ENCODE measurements at places on chromosomes 13 and 19. TPM values are rescaled to one million over a fixed set of nuclear protein-coding genes. Genes with fewer than 3 reads are reported as not detected.

DNA sequence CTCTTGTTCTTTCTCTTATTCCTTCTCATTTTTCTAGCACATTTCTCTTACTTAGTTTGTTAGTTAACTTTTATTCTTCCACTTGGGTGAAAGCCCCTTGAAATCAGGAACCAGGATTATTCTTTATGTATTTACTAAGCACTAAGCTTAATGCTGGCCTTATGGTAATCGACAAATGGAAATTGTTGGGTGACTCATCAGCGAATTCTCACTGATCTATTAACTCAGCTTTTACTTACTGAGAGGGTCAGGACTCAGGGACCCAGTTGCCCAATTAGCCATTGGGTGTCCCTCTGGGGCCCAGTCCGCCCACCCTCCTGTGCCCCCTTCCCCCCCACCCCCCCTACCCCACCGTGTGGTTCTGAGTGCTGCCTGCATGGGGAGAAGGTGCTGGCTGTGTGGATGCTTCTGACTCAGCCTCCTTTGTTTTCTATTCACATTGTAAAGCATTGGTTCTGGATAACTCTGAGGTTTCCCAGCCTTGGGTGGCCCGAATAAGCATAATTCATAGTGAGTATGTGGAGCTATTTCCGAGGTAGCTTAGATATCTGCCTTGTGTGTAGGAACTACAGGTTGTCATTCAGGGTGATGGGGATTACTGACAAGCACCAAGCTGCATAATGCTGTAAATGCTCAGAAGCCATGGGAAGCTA lies 240.9 kb downstream of the FGF9 start:
- H3K36me3 ChIP-seq: no peaks in the 10 kb centered on the region
- H3K4me3 ChIP-seq: no peak overlapping the region
- H3K4me1 ChIP-seq: no peaks in the 10 kb centered on the region
- H3K27ac ChIP-seq: no peak overlapping the region

- peaks cover 43% of the 10 kb centered on the region for H3K4me1 ChIP-seq
- peak overlapping the region; percentile 70 for H3K4me3 ChIP-seq
- no peak for DNase-seq
- H3K27me3 ChIP-seq: no peaks in the 10 kb centered on the region
- no peaks in the 10 kb centered on the region for H3K36me3 ChIP-seq
Measured at GRCh38 chr19:3358689-3359014, 7.7 kb upstream of the NFIC start.

The PINLYP gene
- not detected for total RNA-seq

- H3K36me3 ChIP-seq: no peaks in the 10 kb centered on the region
- H3K27me3 ChIP-seq: peaks cover 51% of the 10 kb centered on the region
- H3K27ac ChIP-seq: no peak overlapping the region
- peaks cover 9% of the 10 kb centered on the region for H3K4me1 ChIP-seq
Measured at GRCh38 chr13:25171170-25171516, 945 bp downstream of the AMER2 start.

GRCh38 chr19:13090511-13091231 lies 12.0 kb downstream of the LYL1 start:
- no peaks in the 10 kb centered on the region for H3K36me3 ChIP-seq
- H3K4me3 ChIP-seq: no peak overlapping the region
- DNase-seq: no peak
- peaks cover 4% of the 10 kb centered on the region for H3K27me3 ChIP-seq
- H3K27ac ChIP-seq: no peak overlapping the region

DNA sequence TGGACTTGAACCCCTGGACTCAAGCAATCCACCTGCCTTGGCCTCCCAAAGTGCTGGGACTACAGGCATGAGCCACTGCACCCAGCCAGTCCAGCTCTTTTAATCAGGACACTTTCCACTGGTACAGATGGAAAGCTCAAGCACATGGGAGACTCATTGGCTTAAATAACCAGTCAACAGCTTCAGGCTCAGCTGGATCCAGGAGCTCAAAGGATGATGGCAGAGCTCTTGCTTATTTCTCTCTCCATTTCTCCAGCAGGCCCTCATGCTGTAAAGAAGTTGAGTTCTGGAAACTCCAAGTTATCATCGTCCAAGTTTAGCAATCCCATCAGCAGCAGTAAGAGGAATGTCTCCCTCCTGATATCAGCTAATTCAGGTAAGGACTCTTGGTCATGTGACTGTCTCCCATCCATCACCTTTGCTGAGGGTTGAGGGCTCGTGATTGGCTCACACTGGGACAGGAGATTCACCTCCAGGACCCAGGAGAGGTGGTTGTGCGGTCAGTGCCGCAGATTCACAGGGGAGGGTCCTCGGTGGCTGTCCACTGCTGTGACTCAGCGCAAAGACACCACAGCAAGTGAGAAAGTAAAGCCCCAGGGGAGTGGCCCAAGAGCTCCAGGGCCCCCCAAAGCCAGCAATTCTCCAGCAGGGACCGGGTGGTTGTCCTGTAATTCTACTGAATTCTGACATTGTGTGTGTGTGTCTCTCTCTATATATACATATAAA lies 5.1 kb downstream of the CCL25 start:
- no peaks in the 10 kb centered on the region for H3K4me1 ChIP-seq
- no peak for DNase-seq
- no peaks in the 10 kb centered on the region for H3K36me3 ChIP-seq
- H3K27ac ChIP-seq: no peak overlapping the region
- H3K27me3 ChIP-seq: no peaks in the 10 kb centered on the region
- no peak overlapping the region for H3K4me3 ChIP-seq

The RNF225 gene
- total RNA-seq: not detected

GRCh38 chr13:27536361-27537101 lies 83.8 kb downstream of the LNX2 start:
- H3K36me3 ChIP-seq: no peaks in the 10 kb centered on the region
- peaks cover 8% of the 10 kb centered on the region for H3K4me1 ChIP-seq
- no peaks in the 10 kb centered on the region for H3K27me3 ChIP-seq
- no peak overlapping the region for H3K27ac ChIP-seq

DNA sequence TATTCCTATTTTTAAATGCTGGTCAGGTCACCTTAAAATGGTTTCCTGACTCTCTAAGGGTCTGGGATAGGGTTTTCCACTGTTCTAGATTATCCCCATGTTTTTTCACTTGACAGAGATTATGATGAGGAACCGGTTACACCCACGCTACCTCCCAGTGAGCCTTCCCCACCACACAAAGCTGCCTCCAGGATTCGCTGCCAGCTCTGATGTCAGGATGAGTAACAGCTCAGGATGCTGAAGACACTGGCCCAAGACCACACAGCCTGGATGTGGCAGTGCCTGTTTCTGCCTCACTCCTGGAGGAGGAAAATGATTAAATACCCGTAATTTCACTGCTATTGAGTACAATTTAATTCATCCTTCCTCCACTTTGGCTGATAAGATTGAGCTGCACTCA lies 22.9 kb downstream of the ZNF114 start:
- no peaks in the 10 kb centered on the region for H3K27me3 ChIP-seq
- no peak overlapping the region for H3K4me3 ChIP-seq
- no peak for DNase-seq
- peaks cover 10% of the 10 kb centered on the region for H3K4me1 ChIP-seq

The SMIM17 gene
- not detected for total RNA-seq

DNA sequence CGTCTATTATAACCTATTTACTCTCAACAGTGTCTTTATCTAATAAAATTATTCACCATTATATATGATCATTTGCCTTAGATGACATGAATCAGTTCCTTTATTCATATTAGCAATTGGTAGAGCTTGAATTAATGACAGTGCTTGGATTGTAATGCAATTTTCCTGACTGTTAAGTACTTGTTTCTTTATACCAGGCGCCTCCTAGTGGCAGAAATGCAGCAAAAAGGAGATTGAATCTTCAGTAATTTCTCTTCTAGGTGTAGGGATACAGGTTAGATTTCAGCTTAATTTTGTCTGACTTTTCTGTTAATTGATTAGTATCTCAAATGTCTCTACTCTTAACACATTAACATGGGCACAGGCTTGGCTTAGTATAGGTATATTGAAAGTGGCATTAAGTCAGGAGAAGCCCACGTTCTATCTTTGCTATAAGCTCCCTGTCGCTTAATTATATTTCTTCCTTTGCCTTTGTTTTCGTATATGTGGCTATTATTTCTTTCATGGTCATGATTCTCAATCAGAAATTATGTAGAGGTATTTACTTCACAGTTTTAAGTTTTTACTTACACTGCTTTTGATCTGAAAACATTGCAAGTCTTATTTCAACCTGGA lies 9.1 kb upstream of the LHFPL6 start:
- H3K4me3 ChIP-seq: no peak overlapping the region
- peaks cover 4% of the 10 kb centered on the region for H3K27me3 ChIP-seq
- DNase-seq: peak; percentile 42
- no peak overlapping the region for H3K27ac ChIP-seq
- H3K36me3 ChIP-seq: no peaks in the 10 kb centered on the region
- no peaks in the 10 kb centered on the region for H3K4me1 ChIP-seq

DNA sequence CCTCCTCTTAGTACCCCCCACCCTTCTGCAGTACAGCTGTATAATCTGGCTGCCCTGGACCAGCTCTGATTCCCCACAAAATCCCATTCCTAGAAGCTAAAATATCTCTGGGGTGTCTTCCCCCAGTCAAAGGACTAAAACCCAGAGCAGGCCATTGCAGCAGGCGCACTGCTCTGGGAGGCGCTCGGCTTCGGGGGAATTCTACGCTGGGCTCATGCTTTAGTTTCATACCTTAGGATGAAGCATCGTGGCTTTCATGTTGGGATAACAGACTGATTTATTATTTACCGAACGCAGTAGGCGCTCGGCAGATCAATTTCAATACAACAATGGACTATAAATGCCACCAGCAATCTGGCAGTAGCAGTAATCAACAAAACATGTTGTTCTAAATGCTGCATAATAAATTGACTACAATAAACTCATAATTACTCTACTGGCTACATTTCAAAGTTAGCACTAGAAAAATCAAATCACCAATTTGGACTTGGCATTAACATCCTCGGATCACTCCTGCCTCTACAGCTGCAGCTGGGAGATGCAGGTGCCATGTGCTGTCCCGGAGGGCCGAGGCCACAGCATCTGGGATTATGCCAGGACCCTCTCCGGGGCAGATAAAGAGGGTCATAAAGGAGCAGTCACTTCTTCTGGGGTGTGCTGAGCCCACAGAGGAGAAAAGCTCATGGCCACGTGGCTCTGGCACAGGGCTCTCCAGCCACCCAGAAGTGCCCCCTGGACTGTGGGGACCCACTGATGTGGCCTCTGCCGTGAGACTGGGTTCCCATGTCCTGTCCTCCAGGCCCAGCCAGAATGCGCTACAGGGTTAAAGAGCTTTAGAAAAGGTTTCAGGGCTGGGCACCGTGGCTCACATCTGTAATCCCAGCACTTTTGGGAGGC lies 35.3 kb downstream of the CEBPG start:
- no peak for DNase-seq
- H3K4me1 ChIP-seq: no peaks in the 10 kb centered on the region
- H3K27ac ChIP-seq: no peak overlapping the region
- H3K36me3 ChIP-seq: peaks cover 4% of the 10 kb centered on the region

DNA sequence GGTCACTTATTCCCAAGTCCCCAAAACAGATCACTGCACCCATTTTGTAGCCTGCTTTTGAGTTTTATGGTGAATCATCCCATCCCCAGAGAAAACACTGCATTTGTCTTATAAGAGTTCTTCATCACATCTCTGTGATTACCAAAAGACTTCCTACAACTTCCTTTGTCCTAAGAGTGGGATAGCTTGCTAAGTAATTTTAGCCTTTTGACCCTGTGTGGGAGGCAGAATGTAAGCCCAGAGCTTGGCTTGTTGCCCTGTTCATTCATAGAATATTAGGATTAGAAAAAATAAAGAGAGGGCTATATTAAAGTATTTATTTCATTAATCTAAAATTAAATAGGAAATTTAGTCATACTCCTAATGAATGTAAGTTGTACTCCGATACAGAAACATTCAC lies 213.3 kb downstream of the MZT1 start:
- no peaks in the 10 kb centered on the region for H3K4me1 ChIP-seq
- no peaks in the 10 kb centered on the region for H3K27me3 ChIP-seq
- H3K27ac ChIP-seq: no peak overlapping the region
- no peak overlapping the region for H3K4me3 ChIP-seq

The NANOS2 gene
- not detected for total RNA-seq

DNA sequence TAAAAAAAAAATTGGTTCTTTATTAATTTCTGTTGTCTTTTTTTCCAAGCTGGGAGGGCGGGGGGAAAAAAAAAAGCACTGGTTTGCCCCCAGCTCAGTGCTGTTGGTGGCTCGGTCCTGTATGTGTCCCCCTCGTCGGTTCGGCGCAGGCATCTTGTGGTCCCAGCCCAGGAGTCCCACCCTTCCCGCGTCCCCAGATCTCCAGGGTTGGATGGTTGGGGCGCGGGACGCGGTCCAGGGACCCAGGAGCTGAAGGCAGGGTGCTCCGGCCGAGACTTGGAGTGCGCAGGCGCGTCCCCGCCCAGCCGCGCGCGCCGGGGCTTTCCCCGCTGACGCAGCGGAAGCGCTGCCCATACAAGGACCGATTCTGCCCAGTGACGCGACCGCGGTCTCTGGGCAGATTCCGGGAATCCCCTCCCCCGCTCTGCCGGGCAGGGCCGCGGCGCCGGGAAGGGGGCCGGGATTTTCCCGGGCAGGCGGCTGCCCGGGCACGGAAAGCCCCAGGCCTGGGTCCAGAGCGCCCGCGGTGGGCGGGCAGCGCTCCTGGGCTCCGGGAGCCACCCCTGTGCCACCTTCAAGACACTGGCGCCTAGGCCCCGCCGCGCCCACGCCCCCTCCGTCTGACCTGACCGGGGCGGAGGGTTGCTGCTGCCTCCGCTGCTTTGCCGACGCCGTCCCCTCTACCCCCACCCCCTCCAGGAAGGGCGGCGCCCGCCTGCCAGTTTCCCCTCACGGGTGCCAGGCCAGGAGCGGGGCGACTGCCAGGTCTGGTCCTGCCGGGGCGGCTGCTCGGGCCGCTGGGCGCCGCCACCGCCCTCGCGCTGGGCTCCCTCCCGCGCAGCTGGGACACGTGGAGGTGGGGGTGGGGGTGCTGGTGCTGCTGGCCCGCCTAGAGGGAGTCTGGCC lies 2.3 kb downstream of the JUNB start:
- H3K27ac ChIP-seq: peak overlapping the region; percentile 99
- peak; percentile 97 for DNase-seq

DNA sequence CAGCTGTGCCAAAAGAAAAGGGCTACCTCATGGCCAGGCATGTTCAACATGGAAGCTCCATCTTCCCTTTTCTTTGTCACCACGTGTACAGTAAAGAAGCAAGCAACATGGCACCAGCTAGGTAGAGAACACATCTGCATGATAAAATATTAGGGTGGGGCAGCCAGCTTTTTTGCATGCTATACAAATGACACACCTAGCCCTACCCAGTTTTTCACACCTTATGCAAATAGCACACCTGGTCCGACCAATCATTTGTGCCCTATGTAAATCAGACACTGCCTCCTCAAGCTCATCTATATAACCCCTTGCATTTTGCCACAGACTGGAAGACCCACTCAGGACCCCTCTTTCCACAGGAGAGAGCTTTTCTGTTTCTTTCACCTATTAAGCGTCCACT lies 85.5 kb downstream of the STOML3 start:
- H3K4me1 ChIP-seq: no peaks in the 10 kb centered on the region
- no peaks in the 10 kb centered on the region for H3K36me3 ChIP-seq
- H3K27ac ChIP-seq: no peak overlapping the region
- H3K4me3 ChIP-seq: no peak overlapping the region
- no peaks in the 10 kb centered on the region for H3K27me3 ChIP-seq
- DNase-seq: no peak

Data from CD4-positive, alpha-beta T cell (primary cell).